Heart right ventricle (tissue), 16 donors: ENCODE measurements at places on chromosomes 7 and 10. TPM values are rescaled to one million over a fixed set of nuclear protein-coding genes. Genes with fewer than 3 reads are reported as not detected.

DNA sequence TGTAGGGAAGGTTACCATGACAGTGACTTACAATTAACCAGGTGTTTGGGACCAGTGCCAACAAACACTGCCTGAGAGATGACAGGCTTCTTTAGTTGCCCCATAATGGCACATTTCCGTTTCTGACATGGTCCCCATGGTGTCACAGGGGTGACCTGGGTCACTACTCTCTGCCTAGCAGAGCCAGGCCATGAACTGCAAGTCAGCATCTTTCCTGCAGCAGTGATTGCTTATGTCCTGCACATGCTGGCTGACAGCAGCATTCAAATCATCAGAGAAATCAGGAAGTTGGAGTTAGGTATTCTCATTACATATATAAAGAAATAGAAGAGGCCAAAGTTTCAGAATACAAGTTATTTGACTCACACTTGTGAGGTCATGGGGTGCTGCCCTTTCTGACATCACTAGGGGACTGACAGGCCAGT, 47.1 kb upstream of the ZNRF2 start:
- no peak for DNase-seq

- DNase-seq = no peak
Observed at GRCh38 chr10:6228010-6228511, 25.3 kb downstream of the PFKFB3 start.

GRCh38 chr10:36332926-36333325, 690.8 kb upstream of the FZD8 start:
- no peak for DNase-seq

DNA sequence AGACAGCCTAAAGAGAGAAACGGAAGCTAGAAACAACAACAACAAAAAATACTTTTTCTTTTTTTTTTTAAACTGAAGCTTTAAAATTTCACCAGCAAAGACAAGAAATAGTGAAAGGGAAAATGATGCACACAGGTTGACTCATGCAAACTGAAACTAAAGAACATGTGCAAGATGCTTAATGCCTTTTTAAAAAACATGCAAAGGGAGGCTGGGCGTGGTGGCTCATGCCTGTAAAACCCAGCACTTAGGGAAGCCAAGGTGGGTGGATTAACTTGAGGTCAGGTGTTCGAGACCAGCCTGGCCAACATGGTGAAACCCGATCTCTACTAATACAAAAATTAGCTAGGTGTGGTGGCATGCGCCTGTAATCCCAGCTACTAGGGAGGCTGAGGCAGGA, 15.1 kb upstream of the CUBN start:
- DNase-seq = no peak

DNA sequence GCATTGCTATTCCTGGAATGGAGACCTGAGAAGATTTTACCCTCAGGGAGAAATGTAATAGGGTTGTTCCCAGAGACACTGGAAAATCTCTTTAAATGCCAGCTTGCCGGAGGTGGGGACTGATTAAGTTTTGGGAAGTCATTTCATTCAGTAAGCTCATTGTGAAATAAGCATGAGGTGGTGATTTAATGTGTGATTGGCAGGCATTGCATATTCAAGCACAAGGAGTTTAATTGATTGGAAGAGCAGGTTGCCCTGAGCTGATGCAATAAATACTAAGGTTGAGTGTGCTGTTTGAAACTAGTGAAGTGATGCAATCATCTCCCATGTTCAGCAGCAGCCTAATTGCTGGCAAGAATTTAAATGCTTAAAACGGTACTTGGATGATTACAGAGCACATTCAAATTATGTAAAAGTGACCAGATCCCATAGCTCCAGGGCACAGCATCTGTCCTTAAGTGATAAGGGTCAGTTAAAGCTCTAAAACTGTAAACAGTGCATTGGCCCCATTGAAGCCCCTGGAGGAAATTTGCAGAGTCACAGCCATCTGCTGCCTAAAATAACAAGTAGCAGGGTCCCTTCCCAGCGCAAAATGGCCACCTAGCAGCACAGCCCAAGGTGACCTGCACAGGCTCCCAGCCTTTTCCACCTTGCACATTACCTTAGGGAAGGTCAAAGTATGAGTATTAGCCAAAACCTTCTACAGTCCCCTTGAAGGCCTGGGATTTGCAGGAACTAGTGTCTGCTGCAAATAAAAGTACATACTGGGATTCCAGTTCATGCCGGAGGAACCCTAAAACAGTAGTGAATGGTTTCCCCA, 92.1 kb downstream of the CCDC71L start:
- DNase-seq = no peak

DNA sequence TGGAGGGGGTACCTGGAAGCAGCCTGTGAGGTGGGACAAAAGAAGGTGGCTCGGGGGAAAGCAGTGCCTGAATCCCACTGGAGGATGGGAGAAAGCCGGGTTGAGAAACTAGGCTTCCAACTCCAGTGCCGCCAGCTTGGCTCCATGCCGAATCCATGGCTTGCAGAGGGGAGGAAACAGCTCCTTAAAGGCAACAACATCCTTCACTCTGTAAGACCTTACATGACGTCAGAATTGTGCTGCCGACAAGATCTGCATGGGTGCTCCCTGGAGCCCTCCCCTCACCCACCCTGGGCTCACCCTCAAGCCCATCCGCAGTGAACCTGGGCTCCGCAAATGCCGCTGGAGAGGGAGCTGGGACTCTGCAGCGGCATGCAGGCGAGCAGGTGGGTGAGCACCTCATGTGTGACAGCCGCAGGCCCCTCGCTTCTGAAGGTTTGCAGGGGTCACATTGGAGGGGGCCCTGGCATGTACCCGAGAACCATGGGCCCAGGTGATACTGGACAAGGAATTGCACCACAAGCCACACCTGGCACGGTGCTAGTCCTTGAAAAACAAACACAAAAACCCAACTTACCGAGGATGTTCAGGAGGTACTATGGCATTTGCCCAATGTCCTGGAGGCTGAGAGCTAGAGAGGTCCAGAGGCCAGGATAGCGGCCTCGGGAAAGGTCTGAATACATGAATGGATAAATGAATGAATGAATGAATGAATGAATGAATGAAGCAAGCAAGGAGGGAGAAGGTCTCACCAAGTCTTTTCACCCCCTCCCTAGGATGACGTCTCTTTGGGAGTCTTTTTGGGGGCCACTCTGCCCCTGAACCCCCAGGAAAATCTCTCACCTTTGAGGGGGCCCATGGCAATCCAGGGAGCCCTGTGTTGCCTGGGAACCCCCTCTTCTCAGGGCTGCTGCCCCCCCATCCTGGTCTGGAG, 238.6 kb upstream of the SHH start:
- DNase-seq = no peak

DNA sequence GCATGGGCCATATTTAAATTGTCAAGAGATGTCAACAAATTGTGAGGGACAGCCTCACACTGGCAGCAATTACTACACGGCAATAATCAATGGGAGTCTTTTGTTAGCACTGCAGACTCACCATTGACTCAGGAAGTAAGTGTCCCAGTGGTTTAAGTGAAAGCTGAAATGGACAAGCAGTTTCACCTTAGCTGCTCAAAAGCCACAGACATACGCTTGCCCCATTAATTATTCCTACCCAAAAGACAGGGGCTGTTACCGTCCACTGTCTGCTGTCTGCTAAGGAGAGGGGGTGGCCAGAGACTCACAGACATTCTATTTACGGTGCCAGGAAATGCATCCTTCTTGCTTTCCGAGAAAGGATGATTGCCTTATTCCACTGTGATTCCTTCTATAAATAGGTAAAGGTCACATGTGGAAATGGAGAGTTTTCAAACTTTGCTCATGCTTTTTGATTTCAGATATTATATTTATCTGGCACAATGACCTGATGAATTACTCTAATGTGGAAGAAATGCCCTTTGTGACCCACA, 309.7 kb upstream of the NFE2L3 start:
- DNase-seq = no peak

- DNase-seq = no peak
Observed at GRCh38 chr7:362402-363096, 72.6 kb downstream of the FOXL3 start.

- no peak for DNase-seq
Observed at GRCh38 chr7:50355817-50356178, 51.3 kb downstream of the IKZF1 start.

AKR1C8 gene
- 0.39 TPM for total RNA-seq

SPRN gene
- total RNA-seq = not detected
